DMS79 treated with DMSO at 0.1 percent for 48 hours (cell line): ENCODE measurements at places on chromosomes 12 and 14.

- peak; percentile 93 for DNase-seq
Observed at GRCh38 chr14:67623114-67623513, 3.4 kb downstream of the ARG2 start.

DNA sequence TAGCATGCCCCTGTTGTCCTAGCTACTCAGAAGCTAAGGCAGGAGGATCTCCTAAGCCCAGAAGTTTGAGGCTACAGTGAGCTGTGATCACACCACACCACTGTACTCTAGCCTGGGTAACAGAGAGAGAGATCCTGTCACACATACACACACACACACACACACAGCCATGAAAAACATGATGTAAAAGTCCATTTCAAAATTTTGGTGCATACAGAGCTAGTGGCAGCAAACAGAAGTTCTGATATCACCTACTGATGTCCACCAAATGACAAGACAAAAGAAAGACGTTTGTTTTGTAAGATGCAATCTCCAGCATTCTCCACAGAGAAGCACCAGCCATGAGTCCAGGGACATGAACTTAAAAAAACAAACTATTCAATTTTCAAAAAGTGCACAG, 15.9 kb downstream of the AREL1 start:
- no peak for DNase-seq

GRCh38 chr14:100187247-100187833, 27.9 kb upstream of the DEGS2 start:
- peak; percentile 96 for DNase-seq

GRCh38 chr14:96497087-96497486, 5.1 kb upstream of the PAPOLA start:
- no peak for DNase-seq

- DNase-seq, result no peak
Observed at GRCh38 chr14:22844221-22845102, 8.1 kb downstream of the MMP14 start.

- no peak for DNase-seq
Observed at GRCh38 chr14:106518054-106518943, 991.9 kb downstream of the TMEM121 start.

DNA sequence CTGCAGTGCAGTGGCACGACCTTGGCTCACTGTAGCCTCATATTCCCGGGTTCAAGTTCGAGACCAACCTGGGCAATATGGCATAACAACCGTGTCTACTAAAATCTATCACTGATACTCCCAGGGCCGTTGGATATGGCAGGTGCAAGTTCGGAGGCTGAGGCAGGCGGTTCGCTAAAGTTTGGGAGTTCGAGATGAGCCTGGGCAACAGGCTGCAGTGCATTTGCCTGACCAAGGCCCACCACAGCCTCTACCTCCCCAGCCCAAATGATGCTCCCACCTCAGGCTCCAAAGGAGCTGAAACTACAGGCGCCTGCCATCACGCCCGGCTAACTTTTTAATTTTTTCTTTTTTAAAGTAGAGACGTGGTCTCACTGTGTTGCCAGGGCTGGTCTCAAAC, 177.1 kb upstream of the ALG10B start:
- no peak for DNase-seq

- no peak for DNase-seq
Observed at GRCh38 chr12:27366621-27367020, 34.0 kb downstream of the BMAL2 start.

GRCh38 chr14:32947081-32947480, 8.4 kb downstream of the NPAS3 start:
- no peak for DNase-seq

- DNase-seq, result no peak
Observed at GRCh38 chr12:129394177-129394825, 509.5 kb downstream of the TMEM132D start.

DNA sequence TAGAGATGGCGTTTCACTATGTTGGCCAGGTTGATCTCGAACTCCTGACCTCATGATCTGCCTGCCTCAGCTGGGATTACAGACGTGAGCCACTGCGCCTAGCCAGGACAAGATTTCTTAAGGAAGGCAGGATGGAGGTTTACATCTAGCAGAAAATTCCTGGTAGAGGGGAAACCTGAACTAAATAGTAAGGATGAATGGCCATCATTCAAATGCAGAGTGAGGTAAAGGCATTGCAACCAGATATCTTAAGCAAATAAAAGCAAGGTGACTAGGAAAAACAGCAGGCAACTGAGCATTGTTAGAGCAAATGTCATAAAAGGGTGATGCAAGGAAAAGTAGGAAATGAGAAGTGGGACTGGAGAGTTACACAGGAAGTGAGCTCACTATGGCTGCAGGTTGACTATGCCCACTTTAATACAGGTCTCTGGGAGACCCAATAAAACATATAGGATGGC, 133.0 kb downstream of the SOX5 start:
- no peak for DNase-seq

GRCh38 chr14:54675236-54676128, 108.6 kb downstream of the SAMD4A start:
- DNase-seq, result no peak

DNA sequence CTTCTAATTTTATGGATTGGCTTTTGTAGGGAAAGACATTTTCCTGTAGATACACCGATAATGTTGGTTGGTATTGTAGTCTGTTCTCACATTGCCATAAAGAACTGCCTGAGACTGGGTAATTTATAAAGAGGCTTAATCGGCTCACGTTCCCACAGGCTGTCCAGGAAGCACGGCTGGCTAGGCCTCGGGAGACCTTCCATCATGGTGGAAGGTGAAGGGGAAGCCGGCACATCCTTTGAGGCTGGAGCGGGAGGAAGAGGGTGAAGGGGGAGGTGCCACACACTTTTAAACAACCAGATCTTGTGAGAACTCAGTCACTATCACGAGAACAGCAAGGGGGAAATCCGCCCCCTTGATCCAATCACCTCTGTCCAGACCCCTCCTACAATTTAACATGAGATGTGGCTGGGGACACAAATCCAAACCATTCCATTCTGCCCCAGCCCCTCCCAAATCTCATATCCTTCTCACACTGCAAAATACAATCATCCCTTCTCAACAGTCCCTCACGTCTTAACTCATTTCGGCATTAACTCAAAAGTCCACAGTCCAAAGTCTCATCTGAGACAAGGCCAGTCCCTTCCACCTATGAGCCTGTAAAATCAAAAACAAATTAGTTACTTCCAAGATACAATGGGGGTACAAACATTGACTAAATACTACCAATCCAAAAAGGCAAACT, 66.7 kb upstream of the EIF5 start:
- no peak for DNase-seq

GRCh38 chr12:105920161-105920684, 218.5 kb downstream of the NUAK1 start:
- DNase-seq, result peak; percentile 47

- DNase-seq, result no peak
Observed at GRCh38 chr12:93762912-93763553, 85.9 kb downstream of the CRADD start.

GRCh38 chr12:92520511-92520910, 182.3 kb upstream of the PLEKHG7 start:
- no peak for DNase-seq

DNA sequence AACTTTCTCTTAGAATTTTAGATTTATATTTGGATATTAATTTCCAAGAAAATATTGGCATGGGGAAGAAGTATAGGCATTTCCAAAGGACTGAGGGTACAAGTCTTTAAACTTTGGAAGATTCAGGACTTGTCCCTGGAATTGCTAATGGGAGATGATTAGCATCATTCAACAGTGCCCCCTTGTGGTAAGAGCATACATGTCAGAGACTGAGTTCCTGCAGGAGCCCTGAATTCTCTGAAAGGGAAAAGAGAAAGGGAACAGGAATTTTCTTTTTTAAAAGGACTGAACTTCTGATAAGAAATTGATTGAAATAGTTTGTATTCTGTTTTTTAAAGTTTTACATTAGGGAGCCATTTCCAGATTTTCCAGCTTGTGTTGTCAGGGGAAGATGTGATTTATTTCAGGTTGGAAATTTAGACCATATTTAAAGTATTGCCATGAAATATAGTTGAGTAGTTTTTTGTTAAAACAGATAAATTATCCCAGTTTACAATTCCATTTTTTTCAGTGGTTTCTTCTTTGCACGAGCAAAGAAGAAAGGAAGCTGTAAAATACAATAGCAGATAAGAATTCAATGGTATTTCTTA, 44.0 kb upstream of the REP15 start:
- peak; percentile 64 for DNase-seq

- no peak for DNase-seq
Observed at GRCh38 chr14:22508150-22508457, 80.9 kb downstream of the DAD1 start.

- DNase-seq, result no peak
Observed at GRCh38 chr12:114636723-114637480, 47.1 kb downstream of the TBX3 start.

GRCh38 chr14:95265106-95266094, 54.3 kb downstream of the CLMN start:
- peak; percentile 69 for DNase-seq

DNA sequence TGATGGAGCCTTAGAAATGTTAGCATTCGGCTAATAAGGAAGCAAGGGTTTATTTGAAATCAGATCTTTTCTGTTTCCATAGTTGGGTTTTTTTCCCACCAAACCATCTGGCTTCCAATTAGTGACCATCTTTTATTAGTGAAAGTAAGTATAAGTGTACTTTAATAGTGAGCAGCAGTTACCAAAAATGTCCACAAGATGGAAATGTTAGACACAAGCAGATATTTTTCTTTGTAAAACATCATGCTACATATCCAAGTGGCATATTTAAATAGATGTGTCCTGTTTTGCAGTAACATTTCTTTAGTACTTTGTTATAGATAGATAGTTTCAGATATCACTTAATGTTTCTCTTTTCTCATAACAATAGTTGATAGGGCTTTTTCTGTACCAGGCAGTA, 28.8 kb downstream of the YEATS4 start:
- DNase-seq, result no peak

DNA sequence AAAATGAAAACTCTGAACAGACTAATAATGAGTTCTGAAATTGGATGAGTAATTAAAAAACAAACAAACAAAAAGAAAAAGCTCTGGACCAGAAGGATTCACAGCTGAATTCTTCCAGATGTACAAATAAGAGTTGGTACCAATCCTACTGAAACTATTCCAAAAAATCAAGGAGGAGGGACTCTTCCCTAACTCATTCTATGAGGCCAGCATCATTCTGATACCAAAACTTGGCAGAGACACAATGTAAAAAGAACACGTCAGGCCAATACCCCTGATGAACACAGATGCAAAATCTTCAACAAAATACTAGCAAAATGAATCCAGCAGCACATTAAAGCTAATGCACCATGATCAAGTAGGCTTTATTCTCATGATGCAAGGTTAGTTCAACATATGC, 183.9 kb upstream of the CNOT2 start:
- DNase-seq, result no peak

GRCh38 chr14:26636561-26636960, 38.7 kb upstream of the NOVA1 start:
- no peak for DNase-seq

DNA sequence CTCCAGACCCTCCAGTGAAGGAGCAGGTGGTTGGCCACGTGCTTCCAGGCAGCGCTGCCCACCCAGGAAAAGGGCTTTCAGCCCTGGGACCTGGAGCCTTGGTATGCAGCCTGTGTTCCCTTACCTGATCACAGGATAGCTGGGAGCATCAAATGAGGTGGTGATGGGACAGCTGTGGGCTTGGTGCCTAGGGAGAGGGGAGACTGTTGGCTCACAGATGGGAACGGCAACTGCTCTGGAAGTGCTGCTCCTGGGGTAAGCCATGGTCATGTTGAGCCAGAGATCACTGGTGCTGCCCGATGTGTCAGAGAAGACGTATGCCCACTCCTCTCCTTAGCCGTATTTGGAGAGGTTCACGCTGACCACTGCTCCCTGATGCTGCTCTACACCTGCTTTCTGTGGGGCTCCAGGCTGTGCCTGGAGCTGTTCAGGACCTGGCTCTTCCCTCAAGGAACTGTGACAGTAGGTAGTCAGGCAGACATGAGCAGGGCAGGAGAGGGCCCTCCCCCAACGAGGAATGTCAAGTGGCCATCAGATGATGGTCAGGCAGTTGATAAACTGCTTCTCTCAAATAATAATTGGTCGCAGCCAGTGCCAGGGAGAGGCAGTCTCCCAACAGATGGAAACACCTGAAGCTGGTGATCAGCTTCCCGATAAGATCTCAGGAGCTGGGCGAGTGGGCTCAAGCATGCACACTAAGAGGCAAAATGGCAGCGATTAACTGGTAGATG, 2.8 kb upstream of the CYP46A1 start:
- peak; percentile 90 for DNase-seq

DNA sequence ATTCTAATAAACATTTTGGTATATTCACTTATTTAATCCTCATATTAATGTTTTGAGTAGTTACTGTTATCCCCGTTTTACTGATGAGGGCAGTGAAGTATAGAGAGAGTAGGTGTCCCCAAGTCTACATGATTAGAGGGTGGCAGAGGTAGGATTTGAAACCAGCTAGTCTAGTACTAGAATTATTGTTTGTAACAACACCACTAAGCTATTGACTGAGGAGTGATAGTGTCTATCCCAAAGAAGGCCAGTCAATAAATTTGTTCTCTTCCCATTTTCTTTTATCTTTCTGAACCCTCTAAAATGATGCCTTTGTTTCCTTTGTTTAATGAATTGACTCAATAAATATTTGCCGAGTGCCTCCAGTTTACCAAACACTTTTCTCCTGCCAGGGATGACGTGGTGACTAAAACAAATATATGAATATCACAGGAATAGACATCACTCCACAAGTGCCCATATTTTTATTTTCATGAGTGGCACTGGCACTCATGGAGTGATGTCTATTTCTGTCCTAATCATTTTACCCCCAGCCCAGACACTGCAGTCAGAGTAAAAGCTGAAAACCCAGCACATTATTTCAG, 247.5 kb downstream of the SLC16A7 start:
- no peak for DNase-seq

DNA sequence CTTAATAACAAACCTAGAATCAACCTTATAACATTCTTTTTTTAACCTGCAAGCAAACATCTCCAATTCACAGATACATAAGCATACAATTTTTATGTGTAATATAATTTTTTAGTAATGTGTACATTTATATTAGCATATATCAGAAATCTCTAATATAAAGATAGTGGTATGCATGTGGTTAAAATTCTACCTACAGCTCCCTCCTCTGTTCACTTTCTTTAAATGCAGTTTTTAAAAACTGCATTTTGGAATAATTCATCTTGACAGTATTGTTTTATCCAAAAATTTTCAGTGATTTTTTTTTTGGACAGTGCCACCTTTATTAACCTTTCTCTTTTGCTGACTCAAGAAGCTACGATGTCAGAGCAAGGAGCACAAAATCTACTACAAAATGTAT, 13.2 kb upstream of the RXYLT1 start:
- no peak for DNase-seq

GRCh38 chr14:54489731-54490444, 1.1 kb upstream of the GMFB start:
- DNase-seq, result peak; percentile 21

GRCh38 chr12:79071498-79071897, 206.9 kb downstream of the SYT1 start:
- DNase-seq, result no peak

- no peak for DNase-seq
Observed at GRCh38 chr12:43921666-43922337, 85.9 kb downstream of the TMEM117 start.

DNA sequence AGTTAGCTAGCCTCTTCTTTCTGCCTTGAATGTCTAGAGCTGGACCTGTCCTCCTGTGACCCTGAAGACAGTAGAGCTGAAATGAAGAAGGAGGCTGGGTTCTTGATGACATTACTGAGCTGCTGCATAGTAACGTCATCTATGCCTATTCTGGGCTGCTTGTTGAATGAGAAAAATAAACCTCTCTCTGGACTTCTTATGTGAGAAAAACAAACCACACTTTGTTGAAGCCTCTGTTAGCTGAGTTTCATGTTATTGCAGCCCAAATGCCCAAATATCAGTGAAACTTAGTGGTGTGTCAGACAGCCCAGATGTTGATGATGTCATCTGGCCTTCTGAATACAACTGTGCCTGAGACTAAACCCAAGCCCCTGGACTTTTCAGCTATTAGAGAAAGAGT, 67.0 kb upstream of the MAX start:
- no peak for DNase-seq
